Cerebellum (tissue), 4 donors: ENCODE measurements at places on chromosomes 12 and 14. TPM values are rescaled to one million over a fixed set of nuclear protein-coding genes. Genes with fewer than 3 reads are reported as not detected.

Gene ABCB9
- total RNA-seq = 19.1 TPM

Gene CEBPE
- not detected for total RNA-seq

Gene REC8
- 37.9 TPM for total RNA-seq

- DNase-seq = no peak
Measured at GRCh38 chr12:42666671-42667243, 77.2 kb upstream of the PRICKLE1 start.

GRCh38 chr12:57171668-57172067, 24.2 kb upstream of the LRP1-AS start:
- DNase-seq = no peak
